ENCODE measurements at places on chromosomes 4 and X. TPM values are rescaled to one million over a fixed set of nuclear protein-coding genes. Genes with fewer than 3 reads are reported as not detected.

The MAGEC3 gene
- total RNA-seq = not detected

The CACNA1F gene
- total RNA-seq = 0.94 TPM

The DGKK gene
- total RNA-seq = 1.4 TPM

DNA sequence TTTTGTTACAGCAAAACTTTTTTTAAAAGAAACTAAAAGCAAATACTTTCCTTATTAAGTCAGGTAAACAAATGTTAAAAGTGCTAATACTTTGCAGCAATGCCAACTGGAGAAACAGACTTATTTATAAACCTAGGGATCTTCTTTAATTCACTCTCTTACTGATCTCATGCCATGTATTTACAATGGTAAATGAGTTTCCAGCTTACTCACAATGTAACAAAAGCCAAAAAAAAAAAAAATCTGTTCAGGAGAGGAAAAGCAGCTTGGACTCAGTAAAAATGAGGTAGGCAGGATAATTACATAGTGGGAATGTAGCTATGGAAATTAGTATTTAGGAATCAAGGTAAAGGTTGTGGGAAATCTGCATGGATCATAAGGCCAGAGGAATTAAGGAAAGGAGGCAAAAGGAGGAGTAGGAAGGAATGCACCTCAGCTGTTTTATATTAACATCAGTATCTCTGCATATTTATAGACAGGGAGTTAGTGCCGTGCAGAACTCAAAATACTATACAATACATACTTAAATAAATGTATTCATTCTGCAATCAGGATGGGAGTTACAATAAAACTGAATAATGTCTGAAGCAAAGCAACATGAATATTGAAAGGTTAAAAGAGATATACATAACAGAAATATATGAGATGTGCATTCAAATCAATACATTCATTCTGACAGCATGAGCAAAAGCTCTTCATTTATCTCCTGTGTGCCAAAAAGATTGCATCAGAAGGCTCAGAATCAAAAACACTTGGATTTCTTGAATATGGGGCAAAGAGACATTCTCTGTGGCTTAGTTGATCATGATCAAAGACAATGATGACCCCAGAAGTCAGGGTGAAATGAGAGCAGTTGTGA, 57.9 kb upstream of the ETNPPL start:
- no peaks in the 10 kb centered on the region for H3K27me3 ChIP-seq
- no peak overlapping the region for H3K27ac ChIP-seq
- H3K36me3 ChIP-seq = no peaks in the 10 kb centered on the region
- DNase-seq = no peak

DNA sequence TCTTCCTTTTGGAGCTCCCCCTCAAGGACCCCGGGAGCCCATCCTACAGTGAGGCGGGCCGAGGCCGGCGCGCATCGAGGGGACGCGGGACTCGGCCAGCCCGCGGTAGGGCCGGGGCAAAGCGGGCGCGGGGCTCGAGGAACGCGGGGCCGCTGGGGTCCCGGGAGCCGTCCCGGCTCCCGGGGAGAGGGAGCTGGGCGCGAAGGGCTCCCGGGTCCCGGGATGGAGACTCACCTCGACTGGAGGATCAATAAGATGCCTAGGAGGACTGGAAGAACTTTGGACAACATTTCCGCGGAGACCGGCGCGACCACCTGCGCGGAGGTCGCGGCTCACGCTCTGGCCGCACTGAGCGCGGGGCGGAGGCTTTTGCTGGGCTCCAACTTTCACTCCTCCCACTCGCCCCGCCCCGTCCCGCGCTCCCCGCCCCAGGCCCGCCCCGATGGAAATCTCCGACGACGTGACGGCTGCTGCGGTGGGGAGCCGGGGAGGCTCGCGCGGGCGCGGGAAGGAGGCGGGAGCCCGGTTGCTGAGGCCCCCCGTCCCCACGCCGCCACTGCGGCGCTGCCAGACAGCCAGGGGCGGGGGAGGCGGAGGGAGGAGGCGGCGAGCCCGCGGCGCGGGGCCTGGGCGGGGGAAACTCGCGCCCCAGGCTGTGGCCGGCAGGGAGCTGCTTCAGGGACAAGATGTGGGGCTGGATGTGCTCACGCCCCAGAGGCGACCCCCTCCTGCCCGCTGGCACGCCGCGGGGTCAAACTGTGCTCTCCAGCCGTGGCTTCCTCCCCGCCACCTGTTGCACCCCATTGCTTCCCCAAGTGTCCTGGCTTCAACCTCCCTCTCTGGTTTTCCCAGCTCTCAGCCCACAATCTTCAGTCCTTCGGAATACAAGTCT, at the start of gene GABRE:
TSS of gene GABRE (minus strand) at position 341 of the 892 bp plus-strand sequence. CDS start at position 290, 51 bp downstream.
- H3K4me3 ChIP-seq = peak within 1 kb of the TSS; percentile 80
- peaks cover 2% of the 10 kb centered on the region for H3K36me3 ChIP-seq
- peak; percentile 44 for DNase-seq
- 0 out of 2 replicates have a peak, but pooled peaks cover 2% of the 10 kb centered on the region for H3K4me1 ChIP-seq
- no peak within 1 kb of the TSS for H3K27ac ChIP-seq
- peaks cover 7% of the 10 kb centered on the region for H3K27me3 ChIP-seq

- H3K4me3 ChIP-seq = no peak overlapping the region
- DNase-seq = no peak
- H3K4me1 ChIP-seq = no peaks in the 10 kb centered on the region
- 0 out of 3 replicates have a peak, but pooled peaks cover 2% of the 10 kb centered on the region for H3K36me3 ChIP-seq
- no peaks in the 10 kb centered on the region for H3K27me3 ChIP-seq
Observed at GRCh38 chr4:4914059-4914820, 54.8 kb downstream of the MSX1 start.

- no peak overlapping the region for H3K4me3 ChIP-seq
- H3K27me3 ChIP-seq = no peaks in the 10 kb centered on the region
- H3K36me3 ChIP-seq = no peaks in the 10 kb centered on the region
- H3K4me1 ChIP-seq = peaks cover 4% of the 10 kb centered on the region
Observed at GRCh38 chrX:110665223-110666002, 130.2 kb downstream of the CHRDL1 start.

All from H9 (cell line).